HAP-1 (cell line): ENCODE measurements at places on chromosomes 2 and 18.
A peak's percentile ranks its signal among the peaks of the same experiment; 100 is the strongest.

DNA sequence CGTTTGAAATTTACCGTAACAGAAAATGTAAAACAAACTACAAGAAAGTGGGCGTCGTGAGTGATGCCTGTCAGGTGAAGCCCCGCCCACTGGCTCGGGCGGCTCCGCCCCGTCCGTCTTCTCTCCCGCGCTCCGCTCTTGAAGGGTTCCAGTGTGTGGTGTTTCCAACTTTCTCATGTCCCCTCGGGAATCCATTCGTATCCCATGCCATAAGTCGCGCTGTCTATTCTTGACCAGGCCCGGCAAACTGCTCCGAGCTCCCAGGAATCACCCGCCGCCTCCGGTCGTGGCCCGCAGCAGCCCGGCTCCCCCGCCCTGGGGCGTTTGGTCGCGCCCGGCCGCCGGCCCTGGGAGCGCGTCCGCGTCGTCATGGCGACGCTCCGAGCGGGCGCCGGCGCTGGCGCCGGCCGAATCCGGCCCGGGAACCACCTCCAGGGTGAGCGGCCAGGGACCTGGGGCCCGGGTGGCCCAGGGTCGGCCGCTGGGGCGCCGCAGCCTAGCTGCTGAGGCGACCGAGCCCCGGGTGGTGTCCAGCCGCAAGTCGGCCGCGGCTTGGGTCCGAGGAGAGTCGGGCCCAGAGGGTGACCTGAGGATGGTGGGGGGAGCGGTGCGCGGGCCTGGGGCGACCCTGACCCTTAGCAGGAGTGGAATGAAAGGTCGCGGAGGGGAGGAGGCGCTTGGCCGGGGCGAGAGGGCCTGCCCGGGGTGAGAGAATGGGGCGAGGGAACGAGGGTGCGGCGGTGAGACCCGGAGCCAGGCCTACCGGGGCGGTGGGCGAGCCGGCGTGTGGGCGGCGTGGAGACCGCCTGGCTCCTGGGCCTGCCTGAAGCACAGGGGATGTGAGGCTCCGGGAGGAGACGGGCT is at the start of gene CFAP221:
Gene CFAP221, plus strand, starts transcription at position 375 of the 864 bp plus-strand sequence. CDS start 1,683 bp downstream, outside the sequence.
- peak; percentile 91 for DNase-seq

- DNase-seq = no peak
These were observed 30.5 kb upstream of the NEDD4L start for GRCh38 chr18:58013241-58014211.

DNA sequence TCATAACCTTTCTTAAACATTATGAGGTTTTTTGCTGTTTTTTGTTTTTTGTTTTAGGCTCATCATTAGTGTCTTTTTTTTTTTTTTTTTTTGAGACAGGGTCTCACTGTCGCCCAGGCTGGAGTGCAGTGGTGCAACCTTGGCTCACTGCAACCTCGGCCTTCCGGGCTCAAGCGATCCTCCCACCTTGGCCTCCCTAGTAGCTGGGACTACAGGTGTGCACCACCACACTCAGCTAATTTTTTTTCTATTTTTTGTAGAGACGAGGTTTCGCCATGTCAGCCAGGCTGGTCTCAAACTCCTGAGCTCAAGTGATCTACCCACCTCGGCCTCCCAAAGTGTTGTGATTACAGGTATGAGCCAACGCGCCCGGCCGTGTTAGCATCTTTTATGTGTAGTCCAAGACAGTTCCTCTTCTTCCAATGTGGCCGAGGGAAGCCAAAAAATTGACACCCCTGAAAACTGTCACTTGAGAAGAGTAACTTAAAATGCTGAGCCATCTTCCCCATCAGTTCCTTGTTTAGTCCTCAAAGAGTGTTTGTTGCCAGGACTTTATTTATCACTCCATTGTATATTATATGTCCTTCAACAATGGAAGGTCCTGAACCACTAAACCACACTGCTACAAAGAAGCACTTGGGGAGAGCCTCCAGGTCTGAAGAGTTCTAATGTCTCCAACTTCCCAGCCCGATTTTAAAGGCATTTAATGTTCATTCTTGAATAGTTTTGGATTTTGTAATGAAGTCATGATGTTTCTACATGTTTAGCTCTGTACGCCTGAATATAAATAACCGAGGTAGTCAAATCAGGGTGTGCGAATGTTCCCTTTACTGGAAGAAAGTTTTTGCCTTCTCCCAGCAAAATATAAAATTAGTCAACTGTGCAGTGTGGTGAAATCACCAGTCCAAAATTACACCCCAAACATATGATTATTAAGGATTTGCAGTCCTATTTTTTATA is 26.4 kb downstream of the ZNF516 start:
- no peak for DNase-seq

GRCh38 chr2:20198001-20198400 is 26.9 kb downstream of the SDC1 start:
- no peak for DNase-seq

DNA sequence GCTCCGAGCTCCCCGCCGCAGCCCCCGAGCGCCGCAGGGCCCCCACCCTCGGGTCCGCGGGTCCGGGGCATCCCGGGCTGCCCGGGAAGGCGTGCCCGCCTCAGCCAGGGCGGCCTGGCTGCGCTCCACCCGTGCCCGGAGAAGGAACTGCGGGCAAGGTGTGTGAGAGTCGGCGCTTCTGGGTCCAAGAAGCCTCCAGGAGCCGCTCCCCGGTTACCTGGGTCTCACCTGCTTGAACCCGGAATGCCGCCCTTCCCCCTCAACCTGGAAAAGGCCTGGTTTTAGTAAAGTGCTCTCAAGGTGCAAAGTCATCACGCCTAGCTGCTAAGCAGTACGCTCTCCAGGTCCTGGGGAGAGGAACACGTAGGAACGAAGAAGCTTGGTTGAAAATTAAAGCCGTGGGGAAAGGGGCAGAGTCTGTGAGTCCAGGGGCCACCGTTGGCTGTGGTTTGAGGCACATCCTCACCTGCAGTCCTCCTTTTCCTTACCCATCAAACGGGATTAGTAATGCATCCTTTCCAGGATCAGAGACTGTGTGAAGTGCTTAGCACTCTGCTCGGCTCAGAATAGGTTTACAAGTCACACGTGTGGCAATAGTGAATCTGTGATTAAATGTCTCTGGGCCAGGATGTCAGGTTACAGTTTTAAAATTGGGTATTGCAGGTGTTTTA is 1.2 kb downstream of the ASAP2 start:
- peak; percentile 23 for DNase-seq

- DNase-seq = no peak
These were observed 26.7 kb upstream of the BIRC6 start for GRCh38 chr2:32330136-32330535.

GRCh38 chr2:136651456-136652010 is 113.8 kb upstream of the THSD7B start:
- no peak for DNase-seq

GRCh38 chr2:183105402-183106134 is 18.7 kb upstream of the NUP35 start:
- no peak for DNase-seq

GRCh38 chr2:231367178-231367577 is 28.3 kb upstream of the B3GNT7 start:
- DNase-seq = no peak
